COR-L47 (cell line): ENCODE measurements at places on chromosomes 12 and 14.

DNA sequence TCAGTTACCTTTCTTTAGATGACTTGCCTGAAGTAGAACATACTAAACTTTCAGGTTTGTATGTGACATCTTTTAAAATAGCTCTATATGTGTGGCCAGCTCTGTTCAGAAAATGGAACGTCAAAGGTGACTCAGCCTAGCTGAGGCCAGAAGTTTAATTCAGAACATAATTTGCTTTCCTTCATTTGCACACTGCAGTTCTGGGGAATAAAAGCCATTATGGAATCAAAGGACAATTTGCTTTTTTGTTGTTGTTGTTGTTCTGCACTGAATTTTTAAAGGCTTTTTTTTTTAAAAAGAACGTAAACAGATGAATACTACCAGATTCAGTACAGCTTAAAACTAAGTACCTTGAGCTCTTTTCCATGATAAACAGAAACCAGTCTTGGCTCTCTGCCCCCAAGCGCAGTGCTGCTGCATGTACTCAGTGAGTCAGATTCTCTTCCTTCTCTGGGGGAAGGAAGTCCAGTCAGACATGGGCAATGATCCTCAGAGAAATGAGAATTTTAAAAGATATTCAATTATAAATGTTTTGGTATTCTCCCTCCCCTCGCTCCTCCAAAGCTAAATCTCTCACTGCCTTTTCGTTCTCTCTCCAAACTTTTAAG lies 644.2 kb downstream of the NOVA1 start:
- no peak for DNase-seq

- no peak for DNase-seq
These were observed 50.5 kb upstream of the RAP1B start for GRCh38 chr12:68559984-68560850.

DNA sequence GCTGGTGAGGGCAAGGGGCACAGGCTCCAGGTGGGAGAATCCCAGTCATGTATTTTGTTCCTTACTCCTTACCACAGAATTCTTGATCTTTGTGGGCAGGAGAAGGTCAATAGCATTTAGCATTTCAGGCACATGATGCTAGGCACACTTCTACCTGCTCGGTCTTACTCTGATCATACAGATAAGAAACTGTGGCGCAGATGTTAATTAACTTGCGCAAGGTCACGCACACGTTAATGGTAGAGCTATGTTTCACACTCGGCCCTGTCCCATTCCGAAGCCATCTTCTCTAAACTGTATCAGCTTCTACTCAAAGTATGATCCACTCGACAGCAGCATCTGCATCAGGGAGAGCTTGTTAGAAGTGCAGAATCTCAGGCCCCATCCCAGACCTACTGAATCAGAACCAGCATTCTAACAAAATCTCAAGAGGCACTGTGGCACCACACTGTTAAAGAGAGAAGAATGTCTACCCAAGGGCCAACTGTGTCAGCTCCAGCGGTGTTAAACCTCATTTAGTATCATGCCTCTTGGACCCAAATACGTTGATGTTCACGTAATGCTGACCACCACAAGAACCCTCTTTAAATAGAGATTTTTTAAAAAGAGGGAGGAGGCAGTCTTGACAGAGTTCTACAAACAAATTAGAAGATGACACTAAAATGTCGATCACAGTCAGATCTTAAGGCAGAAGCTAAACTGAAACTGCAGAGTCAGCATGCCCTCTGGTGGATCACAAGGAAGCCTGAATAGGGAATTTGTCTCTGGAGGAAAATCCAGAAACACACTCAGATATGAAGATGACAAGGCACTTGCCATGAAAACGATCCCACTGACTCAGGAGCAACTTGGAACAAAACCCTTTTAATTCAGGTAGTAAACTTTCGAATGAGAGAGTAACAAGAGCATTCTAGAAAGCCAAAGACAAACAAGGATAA lies 7.3 kb downstream of the STXBP6 start:
- DNase-seq: peak; percentile 33

GRCh38 chr12:57153415-57153997 lies 6.1 kb upstream of the LRP1-AS start:
- no peak for DNase-seq

DNA sequence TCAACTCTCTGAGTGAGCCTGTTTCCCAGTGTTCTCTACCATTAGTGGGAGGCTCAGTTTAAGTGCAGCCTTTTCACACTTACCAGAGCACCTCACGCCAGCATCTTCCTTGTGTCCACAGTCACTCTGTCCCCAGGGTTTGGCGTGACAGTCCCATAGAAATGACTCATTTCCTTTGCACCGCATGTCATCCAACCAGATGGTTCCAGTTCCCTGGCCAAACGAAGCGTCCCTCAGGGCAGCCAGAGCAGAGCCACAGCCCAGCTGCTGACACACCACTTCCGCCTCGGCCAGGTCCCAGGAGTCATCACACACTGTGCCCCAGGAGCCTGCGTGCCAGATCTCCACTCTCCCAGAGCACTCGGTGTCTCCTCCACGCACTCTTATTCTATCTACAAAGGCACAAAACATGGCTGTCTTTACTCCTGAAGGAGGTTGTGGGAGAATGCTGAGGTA lies 65.4 kb downstream of the ACSM4 start:
- no peak for DNase-seq

DNA sequence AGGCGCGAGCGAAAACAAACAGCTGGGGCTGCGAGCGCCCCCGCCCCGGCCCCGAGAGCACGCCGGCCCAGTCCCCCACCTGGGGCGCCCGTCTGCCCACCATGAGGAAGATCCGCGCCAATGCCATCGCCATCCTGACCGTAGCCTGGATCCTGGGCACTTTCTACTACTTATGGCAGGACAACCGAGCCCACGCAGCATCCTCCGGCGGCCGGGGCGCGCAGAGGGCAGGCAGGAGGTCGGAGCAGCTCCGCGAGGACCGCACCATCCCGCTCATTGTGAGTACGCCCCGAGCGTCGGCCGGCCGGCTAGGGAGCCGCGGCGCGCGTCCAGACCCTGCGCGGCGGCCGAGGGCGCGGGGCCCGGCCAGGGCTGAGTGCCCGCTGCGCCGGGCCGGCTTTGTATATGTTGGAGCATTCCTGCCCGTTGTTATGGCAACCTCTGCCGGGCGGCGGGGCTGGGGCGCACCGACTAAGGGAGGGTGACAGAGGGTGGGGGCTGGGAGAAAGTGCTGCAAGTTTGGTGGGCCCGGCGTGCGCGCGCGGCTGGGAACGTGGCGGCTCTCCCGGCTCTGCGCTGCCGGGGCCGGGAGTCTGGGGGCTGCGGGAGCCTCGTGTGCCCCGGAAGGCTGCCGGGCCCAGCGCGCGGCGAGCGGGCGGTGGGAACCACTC lies 367 bp downstream of the GALNT16 start:
- peak; percentile 46 for DNase-seq

- no peak for DNase-seq
These were observed 18.5 kb upstream of the CD69 start for GRCh38 chr12:9779209-9779608.

GRCh38 chr14:22341049-22341448 lies 248.0 kb downstream of the DAD1 start:
- DNase-seq: no peak

- DNase-seq: no peak
These were observed 341.4 kb downstream of the RAD51B start for GRCh38 chr14:68160779-68161546.

GRCh38 chr14:89626233-89626806 lies 209.3 kb upstream of the FOXN3 start:
- no peak for DNase-seq
